Aorta (tissue), 5 donors: ENCODE measurements at places on chromosomes 7 and 10.

DNA sequence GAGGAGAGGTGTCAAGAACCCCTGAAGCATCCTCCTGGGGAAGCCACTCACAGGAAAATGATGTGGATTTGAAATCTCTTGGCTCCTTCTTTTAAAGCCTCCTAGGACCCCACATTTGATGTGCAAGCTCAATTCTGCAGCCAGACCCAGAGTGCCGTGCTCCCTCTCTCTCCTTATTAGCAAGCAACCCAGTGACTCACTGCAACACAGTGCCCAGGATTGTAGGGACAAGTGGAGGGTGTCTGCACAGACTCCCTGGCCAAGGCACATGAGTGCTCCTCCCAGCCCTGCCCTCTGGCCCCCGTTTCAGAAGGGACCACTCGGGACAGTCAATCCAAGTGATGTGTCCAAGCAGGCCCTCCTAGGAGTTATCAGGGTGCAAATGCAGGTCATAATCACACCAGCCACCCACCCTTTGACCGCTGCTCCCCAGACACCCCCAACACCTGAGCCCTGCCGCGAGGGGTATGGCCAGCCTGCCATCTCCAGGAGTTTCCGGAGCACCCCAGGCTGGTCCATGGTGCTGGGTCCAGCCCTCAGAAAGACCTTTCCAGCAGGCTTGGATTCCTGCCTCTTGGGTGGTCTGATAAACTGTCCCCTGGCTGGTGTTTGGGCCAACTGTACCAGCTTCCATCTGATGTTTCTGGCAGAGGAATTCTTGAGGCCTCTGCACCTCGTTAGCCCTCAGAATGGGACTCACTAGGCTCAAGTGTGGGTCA is 54.5 kb upstream of the CXCL12 start:
- DNase-seq, result no peak

DNA sequence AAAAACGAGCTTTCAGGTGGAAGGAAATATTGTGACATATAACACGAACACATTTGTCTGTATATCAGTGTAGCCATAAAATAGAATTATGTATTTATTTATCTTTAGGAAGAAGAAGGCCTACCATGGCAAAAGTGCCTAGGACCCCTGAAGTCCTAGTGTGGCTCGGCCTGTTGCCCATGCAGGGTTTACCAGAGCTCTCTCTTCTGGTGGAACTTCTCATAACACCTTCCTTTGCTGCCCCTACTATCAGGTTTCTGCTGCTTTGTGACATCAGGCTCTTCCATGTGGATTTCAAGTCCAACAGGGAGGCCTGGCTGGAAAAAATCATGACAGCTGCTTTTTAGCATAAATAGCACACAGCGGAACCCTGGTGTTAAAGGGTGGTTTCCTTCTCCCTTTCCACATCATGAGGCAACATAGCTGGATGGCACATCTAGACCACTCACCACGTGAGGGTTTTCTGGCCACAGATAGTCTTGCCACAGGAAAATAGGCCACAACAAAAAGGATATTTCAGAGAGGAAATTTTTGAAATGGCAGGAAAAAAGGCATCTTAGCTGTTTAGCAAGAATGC is 44.8 kb upstream of the ADO start:
- no peak for DNase-seq

DNA sequence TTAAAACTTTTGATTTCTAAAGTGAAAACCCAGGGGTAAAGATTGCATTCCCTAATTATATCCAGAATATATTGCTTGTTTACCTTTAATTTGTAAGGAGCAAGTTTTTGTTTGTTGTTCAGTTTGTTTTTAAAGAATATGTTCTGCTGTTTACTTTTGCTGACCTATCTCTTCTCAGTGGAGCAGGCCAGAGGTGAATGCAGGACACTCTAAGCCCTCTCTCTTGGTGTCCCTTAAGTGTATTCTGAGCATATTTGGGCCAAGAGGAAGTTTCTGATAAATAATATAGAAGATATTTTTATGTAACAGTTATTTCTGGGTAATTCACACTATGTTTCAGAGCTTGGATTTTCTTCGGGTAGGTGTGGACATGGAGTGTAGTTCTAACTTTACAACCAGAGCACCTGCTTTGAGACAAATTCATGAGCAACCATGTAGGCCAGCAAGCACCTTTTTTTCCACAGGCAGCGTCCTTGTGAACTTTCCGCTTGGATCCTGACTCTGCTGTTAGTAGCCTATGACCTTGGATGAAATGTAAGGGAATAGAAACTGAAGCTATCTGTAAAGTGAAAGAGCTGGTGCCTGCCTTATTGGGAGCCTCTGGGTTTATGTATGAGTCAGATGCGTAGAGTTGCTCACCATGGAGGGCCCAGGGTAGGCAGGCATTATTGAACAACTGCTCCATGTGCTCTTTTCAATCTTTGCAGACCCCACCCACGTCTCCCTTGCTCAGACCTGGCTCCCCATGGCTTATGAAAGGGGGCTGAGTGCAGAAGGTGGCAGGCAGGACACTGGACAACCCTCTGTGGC is 16.1 kb downstream of the OGDH start:
- DNase-seq, result no peak

DNA sequence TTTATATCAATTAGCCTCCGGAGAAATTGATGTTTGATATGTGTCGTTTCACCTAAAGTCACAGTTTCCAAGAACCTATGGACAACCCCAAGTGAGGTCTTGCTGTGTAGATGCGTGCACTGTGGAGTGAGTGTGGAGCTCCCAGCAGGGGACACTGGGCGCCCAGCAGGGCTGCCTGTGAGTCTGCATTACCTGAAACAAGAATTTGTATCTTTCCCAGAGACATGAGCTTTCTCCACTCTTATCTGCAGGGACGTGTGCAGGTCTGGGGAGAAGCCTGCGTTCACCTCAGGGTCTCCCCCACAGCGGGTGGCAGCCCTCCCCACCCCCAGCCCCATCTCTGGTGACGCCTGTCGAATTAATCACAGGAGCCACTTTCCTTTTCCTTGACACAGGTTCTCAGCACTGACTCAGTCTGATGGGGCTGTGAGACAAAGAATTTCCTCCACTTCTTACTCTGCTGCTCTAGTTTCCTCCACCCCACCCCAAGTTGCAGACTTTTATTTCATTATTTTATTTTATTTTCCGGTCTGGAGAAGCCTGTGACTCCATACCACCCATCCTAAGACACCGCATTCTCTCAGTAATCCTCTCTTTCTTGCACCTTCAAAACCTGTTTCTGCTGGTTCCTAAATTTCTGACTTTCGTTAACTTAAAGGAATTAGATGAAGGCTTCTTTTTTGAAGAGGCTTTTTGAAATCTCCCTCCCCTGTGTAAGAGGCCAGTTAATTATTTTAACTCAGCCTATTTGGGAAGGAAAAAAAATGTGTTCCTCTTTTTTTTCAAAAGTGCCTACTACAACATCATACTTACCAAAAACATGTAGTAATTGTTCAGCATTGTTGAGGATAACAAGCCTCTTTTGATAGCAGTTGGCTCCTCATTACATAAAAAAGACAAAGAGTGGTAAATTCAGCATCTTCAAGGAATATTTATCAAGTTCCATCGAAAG is 17.0 kb upstream of the INSIG1 start:
- no peak for DNase-seq

GRCh38 chr10:57535306-57535705 is 732.4 kb downstream of the IPMK start:
- DNase-seq, result no peak

GRCh38 chr7:157840914-157841772 is 504.3 kb downstream of the DNAJB6 start:
- no peak for DNase-seq

DNA sequence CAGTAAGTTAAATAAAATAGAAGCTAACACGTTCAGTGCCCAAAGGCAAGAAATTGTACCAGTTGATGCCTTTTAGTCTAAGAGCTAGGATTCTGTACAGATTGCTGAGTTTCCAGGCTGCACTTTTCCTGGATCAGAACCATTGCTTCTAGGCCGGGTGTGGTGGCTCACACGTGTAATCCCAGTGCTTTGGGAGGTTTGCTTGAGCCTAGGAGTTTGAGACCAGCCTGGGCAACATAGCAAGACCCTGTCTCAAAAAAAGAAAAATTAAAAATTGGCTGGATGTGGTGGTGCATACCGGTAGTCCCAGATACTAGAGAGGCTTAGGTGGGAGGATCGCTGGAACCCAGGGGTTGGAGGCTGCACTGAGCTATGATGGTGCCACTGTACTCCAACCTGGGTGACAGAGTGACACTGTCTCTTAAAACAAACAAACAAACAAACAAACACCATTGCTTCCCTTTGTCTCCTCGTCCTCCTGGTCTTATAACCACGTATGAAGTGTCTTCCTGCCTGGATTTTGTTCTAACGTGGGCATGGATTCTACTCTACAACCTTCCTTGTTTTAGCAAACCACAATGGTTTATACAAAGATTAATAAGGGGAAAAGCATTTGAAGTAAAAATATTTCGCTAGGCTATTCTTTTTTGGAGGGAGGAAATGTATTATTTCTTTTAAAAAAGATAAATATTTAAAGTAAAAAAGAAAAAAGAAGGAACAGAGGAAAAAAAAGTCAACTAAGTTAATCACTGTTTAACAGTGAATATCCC is 9.7 kb upstream of the CCNY start:
- no peak for DNase-seq
